ENCODE measurements at places on chromosomes 3 and 15.

- no peak for DNase-seq
Measured at GRCh38 chr15:70470556-70471191, 292.7 kb downstream of the UACA start.

DNA sequence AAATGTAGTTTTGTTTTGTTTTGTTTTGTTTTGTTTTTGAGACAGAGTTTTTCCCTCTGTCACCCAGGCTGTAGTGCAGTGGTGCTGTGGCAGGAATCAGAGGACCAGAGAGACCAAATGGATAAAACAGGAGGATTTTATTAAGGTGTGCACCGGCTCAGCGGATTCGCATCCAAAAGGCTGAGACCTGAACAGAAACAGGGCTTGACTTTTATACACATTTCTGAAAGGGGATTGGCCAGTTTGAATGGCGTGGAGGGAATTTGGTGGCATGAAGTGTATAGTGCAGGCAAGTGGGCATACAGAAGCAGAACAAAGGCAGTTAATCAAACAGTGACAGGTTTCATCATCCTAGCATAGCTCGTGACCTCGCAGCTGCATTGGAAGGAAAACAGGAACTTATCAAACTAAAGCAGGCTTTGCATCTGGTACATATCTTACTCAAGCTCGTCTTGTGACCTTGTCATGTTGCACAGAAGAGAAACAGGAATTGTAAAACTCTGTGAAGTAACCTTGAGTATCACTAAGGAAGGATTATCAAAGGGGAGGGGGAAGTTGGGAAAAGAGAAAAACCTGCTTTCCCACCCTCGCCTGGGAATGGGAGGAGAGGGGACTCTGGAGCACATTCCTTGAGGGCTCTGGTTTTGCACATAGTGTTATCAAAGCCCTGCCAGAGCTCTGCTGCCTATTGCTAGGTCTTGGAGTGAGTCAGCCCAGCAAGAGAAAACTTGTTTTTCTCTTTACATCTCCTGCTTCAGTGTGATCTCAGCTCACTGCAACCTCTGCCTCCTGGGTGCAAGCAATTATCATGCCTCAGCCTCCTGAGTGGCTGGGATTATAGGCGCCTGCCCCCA is 38.5 kb downstream of the C3orf62 start:
- DNase-seq, result peak; percentile 97

DNA sequence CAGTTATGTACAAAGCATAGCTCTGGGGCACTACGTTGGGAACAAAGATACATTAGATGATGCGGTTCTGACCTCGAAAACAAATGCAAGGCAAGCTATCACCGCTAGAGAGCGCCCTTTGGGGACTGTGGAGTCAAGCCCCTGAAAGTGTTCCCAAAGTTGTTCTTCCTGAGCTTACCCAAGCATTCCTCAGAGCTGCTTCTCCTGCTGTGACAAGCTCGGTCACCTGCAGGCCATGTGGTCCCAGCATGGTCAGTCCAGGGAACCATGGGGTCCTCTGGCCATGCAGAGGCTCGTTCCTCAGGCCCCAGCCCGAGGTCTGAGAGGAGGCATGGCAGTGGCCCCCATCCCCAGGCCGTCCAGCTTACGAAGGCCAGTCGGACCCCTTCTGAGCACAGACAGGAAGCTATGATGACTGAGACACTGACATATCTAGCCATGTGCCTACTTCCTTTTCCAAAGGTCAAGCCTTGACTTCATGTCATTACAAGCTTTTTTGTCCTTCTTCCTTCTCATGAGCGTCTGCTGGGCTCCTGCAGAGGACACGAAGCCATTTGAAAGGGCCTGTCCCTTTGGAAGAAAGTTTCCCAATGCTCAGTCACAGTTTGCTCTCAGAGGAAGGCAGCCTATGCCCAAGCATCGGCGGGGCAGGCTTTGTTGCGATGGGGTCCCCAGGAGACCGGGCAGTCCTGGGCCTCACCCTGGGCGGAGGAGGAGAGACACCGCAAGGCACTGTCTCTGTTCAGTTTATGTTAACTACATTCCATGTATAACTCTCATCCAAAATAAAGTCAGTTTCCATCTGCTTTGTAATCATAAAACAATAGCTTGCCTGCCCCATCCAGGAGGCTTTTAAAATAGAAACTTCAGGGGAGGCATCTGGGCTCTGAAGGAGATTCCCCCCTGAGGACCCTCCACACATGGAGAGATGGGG is 79.3 kb downstream of the ATP10A start:
- DNase-seq, result no peak

- no peak for DNase-seq
Measured at GRCh38 chr3:178417736-178418135, 118.5 kb upstream of the KCNMB2 start.

GRCh38 chr3:44642337-44642736 is 6.2 kb upstream of the ZNF35 start:
- no peak for DNase-seq

GRCh38 chr3:22835041-22835440 is 368.1 kb upstream of the UBE2E2 start:
- DNase-seq, result no peak

- DNase-seq, result no peak
Measured at GRCh38 chr3:56005196-56005805, 463.0 kb downstream of the ERC2 start.

DNA sequence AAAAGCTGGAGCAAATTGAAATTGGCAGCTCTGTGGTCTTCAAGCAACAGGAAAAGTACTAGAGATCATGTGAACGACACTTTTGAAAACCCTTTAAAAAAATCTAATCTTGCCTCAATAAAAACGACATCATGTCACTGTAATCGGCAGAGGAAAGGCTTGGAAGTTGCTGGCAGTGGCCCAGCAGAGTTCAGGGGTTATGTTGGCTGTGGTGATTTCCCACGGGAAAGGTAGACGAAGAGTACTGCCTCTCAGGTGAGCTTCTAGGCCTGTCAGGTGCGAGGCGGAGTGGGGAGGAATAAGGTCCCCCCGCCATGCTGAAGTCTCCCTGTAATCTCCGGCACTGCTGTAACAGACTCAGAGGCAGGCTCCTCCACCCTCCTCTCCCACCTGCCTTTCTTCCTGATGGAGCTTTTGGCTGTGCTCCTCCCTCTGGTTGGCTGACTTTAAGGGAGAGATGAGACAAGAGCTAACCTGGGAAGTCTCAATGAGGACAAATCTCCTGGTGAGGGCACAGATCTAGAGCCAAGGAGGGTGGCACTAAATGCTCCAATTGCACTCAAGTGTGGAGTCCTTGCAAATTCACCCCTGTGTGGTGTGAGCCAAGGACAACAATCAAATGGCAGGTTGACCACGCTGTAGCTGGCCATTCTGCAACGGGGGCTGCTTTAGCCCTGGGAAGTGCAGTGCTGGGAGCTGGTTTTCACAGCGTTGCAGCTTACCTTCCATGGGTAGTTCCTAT is 18.7 kb upstream of the HES1 start:
- DNase-seq, result no peak

DNA sequence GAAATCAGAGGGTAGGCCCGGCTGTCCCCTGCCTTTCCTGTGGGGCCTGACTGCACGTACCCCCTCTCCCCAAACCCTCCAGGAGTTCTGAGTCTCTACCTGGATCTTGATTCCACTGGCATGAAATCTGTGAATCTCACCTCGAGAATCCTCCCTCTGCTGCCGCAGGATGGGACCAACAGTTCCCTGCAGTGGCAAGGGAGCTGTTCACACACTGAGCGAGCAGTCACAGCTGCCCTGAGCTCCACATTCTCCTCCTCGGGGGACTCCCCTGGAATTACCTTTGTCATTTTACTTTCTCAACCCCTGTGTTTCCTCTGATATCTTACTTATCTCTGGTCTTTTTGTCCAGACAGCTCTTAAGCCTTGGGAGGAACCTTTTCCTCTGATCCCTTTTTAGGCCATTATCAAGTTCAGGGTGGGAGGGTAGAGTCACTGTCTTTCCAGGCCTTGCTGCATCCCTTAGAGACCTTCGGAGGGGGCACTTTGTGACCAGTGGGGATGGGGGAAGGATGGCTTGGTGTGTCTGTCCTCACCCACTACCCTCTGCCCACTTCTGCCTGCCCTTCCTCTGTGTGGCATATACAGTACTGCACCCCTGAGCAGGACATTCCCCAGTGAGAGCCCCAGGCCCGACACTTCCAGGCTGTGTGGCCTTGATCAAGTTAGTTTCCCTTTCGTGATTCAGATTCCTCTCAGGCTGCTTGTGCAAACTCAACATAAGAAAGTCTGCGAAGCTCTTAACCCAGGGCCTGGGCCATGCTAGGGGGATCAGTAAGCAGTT is 42.0 kb downstream of the CACNA2D3 start:
- DNase-seq, result no peak

DNA sequence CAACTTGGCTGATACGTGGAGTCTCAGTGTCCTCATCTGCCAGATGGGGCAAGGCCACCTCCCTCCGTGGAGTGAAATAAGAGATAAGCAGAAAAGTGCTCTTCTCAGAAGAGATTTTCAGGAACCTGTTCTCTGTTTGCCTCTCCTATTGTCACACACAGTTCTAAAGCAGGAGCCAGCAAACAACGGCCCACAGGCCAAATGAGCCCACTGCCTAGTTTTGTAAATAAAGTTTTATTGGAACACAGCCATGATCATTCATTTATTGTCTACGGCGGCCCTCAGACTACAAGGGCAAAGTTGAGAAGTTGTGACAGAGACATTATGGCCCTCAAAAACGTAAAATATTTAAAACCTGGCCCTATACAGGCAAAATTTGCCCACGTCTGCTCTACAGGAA is 256.8 kb upstream of the IGF1R start:
- no peak for DNase-seq

DNA sequence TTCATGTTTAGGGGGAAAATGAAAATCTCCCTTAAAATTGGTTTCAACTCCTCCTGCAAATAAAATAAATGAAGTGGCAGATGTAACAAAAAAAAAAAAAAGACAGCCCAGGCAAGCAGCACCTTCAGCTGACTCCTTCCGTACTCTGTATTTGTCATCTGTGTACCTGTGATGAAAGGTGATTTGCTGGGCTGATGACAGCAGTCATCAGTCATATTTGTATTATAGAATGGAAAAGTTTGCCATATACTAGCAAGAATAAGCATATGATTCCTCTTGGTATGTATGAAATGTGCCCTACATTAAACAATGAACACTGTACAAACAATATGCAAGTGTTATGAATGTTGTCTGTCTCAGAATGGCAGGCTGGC is 44.1 kb upstream of the WWTR1 start:
- DNase-seq, result no peak

- DNase-seq, result no peak
Measured at GRCh38 chr15:40003116-40003916, 35.7 kb downstream of the SRP14 start.

DNA sequence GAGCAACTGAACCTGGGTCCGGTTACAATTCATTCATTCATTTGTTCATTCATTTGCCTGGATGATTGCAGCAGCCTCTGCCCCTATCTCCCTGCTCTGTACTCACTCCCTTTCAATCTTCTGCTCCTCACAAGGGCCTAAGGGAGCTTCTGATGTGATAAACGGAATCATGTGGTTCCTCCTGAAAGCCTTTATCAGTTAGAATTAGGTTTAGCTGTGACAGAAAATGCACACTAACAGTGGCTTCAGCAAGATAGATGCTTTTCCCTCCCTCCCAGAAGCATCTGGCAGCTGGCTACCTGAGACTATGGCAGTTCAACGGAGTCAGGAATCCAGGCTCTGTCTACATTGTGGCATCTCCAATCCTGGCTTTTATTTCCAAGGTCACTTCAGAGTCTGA is 196.0 kb downstream of the ADAMTS9 start:
- no peak for DNase-seq

DNA sequence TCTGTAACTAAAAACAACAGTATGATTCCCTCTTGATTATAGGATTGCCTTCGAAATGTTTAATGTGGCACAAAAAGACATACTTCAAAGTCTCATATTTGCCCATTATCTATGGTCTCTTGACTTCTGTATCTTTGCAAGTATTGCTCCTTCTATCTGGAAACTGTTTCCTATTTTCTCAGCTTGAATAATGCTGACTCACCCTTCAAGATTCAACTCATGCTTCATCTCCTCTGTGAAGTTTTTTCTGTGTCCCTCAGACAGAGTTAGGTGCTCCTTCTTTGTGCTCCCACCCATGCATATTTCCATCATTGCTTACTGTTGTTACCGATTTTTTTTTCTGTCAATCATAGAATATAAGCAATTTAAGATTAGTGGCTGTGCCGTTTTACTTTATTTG is 192.8 kb upstream of the ROBO1 start:
- no peak for DNase-seq

DNA sequence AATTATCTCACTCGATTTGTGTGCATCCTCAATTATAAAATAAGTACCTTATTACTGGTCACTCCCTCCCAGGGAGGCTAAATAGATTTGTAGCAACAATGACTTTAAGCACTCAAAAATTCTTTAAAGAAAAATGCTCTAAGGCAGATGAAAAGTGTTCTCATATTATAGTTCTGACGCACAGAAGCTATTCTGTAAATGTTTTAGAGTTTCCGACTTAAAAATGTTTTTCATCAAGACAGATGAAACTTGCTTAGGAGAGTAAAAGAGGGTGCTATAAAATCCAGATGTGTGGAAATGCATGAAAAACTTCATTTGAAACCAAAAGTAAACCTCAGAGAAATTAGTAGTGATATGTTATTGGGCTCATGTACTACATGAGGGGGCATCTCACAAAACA is 398.4 kb upstream of the KCNMB2 start:
- DNase-seq, result no peak

GRCh38 chr3:126127452-126127851 is 43.5 kb upstream of the SLC41A3 start:
- DNase-seq, result no peak

- no peak for DNase-seq
Measured at GRCh38 chr3:46489381-46489780, 8.4 kb upstream of the RTP3 start.

DNA sequence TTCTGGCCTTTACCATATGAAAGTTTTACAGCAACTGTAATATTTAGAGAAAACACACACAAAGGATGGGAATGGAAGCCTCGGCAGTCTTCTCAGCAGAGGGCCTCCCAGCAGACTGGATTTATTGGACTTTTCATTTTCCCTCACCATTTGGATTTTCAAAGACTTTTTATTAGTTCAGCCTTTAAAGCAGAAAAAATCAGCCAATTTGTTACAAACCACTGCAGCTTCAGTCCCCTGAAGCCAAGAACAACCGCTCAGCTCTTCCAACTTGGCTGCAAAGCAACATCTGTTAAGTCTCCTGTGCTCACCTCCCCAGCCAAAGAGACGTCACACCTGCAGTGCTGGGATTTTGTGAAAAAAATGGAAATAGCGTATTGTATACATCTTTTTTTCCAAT is 120.8 kb downstream of the GMPS start:
- DNase-seq, result no peak

Data from pulmonary artery endothelial cell (primary cell).